ENCODE measurements at places on chromosomes 12 and 14. TPM values are rescaled to one million over a fixed set of nuclear protein-coding genes. Genes with fewer than 3 reads are reported as not detected.

- DNase-seq: peak; percentile 41
Observed at GRCh38 chr12:57614178-57614947, 3.1 kb downstream of the ARHGEF25 start.

RSRC2 gene
- 36.0 TPM for polyA plus RNA-seq

GRCh38 chr12:110776410-110776809 lies 33.7 kb upstream of the PPP1CC start:
- no peak for DNase-seq

GLT1D1 gene
- 0.87 TPM for polyA plus RNA-seq

RILPL1 gene
- polyA plus RNA-seq: 3.8 TPM

GRCh38 chr12:110536834-110537604 lies 34.9 kb downstream of the RAD9B start:
- DNase-seq: no peak

GRCh38 chr12:6863586-6864321 lies 3.6 kb upstream of the TPI1 start:
- no peak for DNase-seq

GRCh38 chr14:48771717-48772116 lies 814.5 kb downstream of the RPS29 start:
- DNase-seq: peak; percentile 42

SART3 gene
- 12.4 TPM for polyA plus RNA-seq

- DNase-seq: no peak
Observed at GRCh38 chr14:74014299-74014698, 4.8 kb downstream of the ENTPD5 start.

GRCh38 chr12:63149909-63150712 lies 890 bp downstream of the AVPR1A start:
- no peak for DNase-seq

DNA sequence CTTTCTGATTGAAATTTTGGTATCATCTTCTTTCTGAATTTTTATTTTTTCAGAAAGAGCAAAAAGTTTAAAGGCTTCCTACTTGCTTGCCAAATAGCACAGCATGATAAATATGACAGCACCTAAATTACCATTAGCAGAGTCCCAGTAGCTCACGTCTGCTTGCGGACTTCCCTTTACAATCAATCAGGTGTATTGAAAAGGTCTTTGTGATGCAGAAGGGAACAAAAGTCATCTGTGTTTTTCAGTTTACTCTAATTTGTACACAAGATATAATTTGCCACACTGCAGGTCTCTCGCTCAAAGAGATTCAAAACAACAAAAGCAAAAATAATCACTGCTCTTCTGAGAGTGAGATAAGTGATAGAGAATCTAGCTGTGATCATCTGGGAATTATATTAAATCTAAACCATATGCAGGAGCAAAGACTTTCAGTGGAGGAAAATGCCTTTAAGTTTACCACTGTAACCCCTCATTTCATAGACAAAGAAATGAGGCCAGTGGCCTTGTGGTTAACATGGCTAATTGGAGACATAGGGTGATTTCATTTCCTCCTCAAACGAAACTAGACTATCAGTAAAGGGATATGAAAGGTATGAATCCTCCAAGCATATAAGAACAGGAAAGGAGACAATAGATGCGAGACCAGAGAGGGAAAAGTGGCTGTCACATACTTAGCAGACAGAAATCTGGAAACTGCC lies 240.8 kb upstream of the TMPO start:
- no peak for DNase-seq

TAS2R20 gene
- 0.35 TPM for polyA plus RNA-seq

- no peak for DNase-seq
Observed at GRCh38 chr12:57760347-57760982, 5.6 kb downstream of the MARCHF9 start.

MANSC4 gene
- polyA plus RNA-seq: not detected

STON2 gene
- polyA plus RNA-seq: 1.4 TPM

RARG gene
- polyA plus RNA-seq: 37.7 TPM

KRT83 gene
- not detected for polyA plus RNA-seq

GRCh38 chr12:119674560-119674959 lies 6.6 kb downstream of the PRKAB1 start:
- no peak for DNase-seq

DNA sequence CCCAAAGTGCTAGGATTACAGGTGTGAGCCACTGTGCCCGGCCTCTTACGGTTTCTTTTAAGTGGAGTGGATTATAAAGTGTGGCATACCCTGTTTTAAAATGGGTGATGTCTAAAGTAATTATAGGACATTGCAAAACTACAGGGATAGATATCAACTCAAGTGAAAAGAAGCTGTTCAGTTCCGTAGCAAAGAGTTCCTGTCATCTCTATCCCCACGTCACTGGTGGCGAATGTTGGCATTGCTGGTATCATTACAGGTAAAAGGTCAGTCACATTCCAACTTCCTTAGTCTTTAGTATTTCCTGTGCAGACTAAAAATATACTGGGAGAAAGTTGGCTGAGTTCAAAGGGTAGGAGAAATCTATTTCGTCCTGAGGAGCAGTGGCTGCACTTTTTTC lies 95.6 kb upstream of the SLC38A2 start:
- DNase-seq: peak; percentile 51

- DNase-seq: no peak
Observed at GRCh38 chr12:2229661-2230539, 177.1 kb downstream of the CACNA1C start.

DNA sequence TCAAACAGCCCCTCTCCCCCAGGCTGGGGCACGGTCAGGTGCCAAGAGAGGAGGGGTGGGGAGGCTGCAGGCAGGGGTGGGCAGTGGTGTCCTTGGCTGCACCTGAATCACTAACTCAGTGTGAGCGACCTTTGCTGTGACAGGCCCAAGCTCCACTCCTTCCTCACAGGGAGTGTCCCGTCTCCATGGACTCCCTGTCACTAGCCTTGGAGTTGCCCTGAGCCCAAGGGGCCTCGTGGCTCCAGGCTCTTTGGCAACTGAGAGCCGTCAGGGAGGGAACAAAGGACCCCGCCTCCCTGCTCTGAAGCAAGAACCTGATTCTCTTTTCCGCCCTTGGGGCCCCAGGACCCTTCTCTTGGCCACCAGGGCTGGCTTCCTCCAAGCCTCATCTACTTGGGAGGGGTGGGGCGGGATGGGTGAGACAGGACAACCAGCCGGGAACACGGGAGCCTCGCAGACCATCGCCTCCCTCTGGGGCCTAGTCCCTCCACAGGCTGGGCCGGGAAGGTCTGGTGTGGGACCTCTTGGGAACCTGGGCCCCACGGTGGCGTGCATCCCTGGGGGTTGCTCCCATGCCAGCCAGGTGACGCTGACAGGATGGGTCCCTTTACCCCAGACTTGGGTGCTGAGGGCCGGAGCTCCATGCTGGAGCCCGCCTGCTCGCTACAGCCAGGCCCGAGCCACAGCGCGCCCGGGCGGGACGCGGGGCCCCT lies 935 bp upstream of the ADSS1 start:
- DNase-seq: no peak

DNA sequence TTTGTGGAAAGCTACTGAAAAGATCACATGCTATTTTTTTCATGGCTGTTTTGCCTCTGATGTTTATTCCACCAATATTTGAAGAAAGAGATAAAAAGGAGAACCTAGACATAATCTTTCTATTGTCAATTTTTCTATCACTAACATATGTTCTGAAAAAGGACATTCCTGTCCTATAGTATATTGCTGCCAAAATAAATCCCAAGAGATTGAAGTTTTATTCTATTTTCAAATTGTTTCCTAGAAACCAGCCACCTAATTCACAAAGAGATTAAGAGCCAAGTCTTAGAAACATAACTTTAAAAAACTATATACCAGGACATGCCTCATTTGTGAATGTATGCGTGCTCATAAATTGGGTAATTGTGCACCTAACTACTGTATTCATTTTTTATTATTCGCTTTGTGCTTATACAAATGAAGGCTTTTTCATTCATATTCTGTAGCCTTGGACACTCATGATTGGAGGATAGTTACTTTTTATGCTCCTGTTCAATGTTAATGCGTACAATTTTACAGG lies 200.7 kb downstream of the FUT8 start:
- DNase-seq: no peak

GRCh38 chr14:68637106-68638021 lies 155.5 kb downstream of the ZFP36L1 start:
- DNase-seq: peak; percentile 83

GRCh38 chr12:27161458-27162228 lies 79.3 kb upstream of the C12orf71 start:
- DNase-seq: no peak

DNA sequence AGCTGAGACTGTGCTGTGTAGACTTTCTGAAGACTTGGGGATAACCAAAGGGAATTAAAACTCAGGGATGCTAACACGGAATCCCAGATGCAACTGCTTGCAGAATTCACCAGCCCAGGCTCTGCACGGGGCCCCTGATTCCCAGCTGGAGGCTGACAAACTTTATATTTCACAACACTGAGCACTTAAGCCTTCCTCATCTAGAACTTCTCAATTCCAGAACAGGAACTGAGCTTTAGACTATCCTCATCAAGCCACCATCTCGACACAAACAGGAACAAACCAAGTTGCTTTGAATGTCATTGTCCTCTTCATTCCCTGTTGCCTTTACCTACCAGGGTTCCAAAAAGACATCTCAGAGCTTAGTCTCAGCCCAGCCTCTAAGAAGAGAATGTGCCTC lies 22.2 kb downstream of the CCDC63 start:
- no peak for DNase-seq

- DNase-seq: no peak
Observed at GRCh38 chr14:89125216-89125615, 291.8 kb downstream of the FOXN3 start.

DNA sequence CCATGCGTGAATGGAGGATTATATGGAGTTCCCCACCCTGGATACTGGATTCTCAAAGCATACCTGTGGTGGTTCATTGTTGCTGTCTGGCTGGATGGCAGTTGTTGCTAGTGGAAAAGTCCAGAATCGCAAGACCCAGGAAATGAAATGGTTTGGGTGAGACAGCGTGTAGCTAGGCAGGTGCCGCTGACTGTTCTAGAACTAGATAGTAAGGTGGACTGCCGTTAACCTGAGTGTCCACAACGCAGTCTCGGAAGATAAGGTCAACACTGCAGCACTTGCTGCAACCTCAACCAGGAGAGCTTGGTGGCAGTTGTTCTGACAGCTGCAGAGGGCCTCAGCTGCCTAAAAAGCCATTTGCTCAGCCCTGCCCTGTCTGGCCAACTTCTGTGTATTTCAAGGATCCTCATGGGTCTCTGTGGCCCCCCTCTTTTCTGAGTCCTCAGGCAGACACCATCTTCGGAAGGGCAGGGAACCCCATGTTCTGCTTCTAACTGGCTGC lies 15.5 kb upstream of the IRF2BPL start:
- DNase-seq: no peak

PTCSC3 gene
- not detected for polyA plus RNA-seq

DNA sequence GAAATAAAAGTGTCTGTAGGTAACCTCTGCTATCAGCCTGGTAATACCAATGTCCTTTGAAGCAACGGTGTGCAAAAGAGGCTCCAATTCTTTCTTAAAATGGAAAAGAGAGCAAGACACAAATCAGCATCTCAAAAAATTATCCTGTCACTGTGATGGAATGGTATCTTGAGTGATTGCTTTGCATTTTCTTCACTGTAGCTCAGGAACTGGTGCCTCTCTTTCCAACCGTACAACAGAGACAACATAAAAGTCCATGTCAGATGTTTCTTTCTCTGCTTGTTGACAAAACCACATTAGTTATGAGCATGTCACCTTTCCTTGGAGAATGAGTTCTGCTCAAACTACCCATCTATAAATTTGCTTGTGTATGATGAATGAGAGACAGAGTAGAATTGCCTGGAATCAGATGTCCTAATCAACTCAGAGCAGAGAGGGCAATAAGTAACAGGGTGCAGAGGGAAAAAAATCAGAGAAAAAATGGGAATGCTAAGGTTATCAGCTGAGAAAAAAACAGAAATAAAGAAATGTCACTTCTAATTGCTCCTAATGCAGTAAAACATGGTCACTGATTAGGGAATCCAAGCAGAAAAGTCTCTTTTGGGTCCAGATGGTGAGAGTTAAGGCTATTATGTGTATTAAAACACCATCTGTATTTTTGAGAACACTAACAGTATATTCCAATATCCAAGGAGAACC lies 465.0 kb upstream of the ATP2B1 start:
- DNase-seq: no peak

CALCOCO1 gene
- polyA plus RNA-seq: 102 TPM

HEBP1 gene
- 51.8 TPM for polyA plus RNA-seq

AQP6 gene
- polyA plus RNA-seq: not detected

GRCh38 chr12:115010324-115010995 lies 326.5 kb upstream of the TBX3 start:
- DNase-seq: no peak

- DNase-seq: peak; percentile 70
Observed at GRCh38 chr12:103677341-103677740, 90.3 kb downstream of the STAB2 start.

DACT1 gene
- polyA plus RNA-seq: 1.9 TPM

TRHDE gene
- polyA plus RNA-seq: 5.0 TPM

DNA sequence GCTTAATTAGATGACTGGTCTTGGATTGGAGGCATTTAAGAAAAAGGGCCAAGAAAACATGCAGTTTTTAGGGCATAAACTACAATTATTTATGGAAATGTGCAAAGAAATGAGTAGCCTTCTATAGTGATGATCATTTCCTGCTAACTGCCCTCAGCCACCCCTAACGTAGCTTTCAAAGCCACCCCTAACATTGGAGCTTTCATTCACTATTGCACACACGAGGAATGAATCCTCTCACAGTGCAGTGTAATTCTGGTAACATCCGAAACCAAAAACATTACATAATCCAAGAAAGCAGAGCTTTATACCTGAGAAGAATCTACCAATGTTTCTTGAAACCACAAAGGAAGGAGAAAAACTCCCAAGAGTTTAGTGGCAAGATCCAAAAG lies 1003.6 kb downstream of the TMEM121 start:
- no peak for DNase-seq

JPH4 gene
- 0.50 TPM for polyA plus RNA-seq

C14orf39 gene
- not detected for polyA plus RNA-seq

DNA sequence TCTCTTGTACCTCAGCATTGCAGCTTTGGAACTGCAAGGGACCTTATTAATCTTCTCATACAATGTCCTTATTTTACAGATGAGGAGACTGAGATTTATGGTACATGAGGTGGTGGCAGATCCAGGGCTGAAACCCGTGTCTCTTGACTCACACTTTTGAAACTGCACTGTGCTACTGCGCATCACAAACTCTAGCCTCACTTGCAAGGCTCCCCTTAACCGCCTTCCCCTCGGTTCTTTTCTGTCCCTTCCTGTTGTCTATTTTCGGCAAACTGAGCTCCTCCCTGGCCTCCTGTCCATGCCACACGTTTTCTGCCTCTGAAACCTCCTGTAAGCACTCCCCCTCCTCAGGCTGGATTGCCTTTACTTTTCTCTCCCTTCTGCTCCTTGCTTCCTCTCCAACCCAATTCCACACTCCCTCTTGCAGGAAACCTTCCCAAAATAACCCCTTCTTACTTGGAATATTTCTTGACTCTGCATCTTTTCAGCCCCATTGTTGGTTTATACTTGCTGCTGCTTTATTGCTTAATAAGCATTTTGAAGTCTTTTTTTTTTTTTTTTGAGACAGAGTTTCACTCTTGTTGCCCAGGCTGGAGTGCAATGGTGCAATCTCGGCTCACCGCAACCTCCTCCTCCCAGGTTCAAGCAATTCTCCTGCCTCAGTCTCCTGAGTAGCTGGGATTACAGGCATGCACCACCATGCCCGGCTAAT lies 72.4 kb upstream of the CISTR start:
- DNase-seq: no peak

All from stomach (tissue), 19 donors.